ENCODE measurements at places on chromosomes 3 and 15.

DNA sequence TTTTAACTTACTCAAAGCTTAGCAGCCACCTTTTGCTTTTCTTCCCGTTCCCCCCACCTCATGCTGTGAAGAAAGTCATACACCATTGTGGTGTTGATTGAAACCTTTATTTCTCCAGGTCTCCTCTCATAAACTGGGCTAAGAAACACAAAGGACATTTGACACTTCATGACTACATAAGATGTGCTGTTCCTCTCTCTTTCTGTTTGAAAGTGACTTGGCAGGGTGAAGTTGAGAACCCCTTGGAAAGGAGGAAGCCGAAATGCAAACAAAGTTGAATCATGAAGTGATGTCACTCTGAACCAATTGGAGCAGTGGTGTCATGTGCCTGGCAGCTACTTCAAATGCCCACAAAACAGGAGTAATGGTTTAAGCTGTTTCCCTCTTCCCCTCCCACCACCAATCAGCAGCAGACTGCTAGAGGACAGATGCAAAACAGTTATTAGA, 174.7 kb downstream of the IGF1R start:
- no peak for DNase-seq

- DNase-seq, result no peak
Measured at GRCh38 chr3:142912402-142913172, 23.7 kb upstream of the PCOLCE2 start.

DNA sequence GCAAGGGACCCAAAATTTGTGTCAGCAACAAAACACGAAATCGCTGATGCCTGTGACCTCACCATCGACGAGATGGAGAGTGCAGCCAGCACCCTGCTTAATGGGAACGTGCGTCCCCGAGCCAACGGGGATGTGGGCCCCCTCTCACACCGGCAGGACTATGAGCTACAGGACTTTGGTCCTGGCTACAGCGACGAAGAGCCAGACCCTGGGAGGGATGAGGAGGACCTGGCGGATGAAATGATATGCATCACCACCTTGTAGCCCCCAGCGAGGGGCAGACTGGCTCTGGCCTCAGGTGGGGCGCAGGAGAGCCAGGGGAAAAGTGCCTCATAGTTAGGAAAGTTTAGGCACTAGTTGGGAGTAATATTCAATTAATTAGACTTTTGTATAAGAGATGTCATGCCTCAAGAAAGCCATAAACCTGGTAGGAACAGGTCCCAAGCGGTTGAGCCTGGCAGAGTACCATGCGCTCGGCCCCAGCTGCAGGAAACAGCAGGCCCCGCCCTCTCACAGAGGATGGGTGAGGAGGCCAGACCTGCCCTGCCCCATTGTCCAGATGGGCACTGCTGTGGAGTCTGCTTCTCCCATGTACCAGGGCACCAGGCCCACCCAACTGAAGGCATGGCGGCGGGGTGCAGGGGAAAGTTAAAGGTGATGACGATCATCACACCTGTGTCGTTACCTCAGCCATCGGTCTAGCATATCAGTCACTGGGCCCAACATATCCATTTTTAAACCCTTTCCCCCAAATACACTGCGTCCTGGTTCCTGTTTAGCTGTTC, 34.9 kb downstream of the CHDH start:
- DNase-seq, result no peak

GRCh38 chr3:24367664-24368264, 126.9 kb downstream of the THRB start:
- no peak for DNase-seq

GRCh38 chr3:183455089-183455488, 26.7 kb upstream of the MCF2L2 start:
- no peak for DNase-seq

- DNase-seq, result no peak
Measured at GRCh38 chr3:195900436-195901355, 7.7 kb downstream of the TNK2 start.

GRCh38 chr3:124396339-124396950, 333.8 kb upstream of the UMPS start:
- DNase-seq, result no peak

DNA sequence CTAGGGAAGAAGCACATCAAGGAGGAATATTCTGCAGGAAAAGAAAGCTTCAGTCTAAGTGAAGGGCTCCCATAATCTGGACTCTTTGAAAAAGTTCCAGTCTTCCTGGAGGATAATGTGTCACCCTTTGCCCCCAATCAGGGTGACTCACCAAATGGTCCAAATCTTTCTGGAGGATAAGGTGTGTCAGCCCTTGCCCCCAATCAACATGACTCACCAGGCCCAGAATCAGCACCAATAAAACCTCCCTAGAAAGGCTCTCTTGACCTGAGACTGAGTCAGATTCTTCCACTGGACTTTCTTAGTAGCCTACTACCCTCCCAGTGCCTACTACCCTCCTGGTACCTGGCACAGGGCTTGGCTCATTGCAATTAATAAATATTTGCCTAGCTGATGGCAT, 9.5 kb upstream of the ARL14 start:
- no peak for DNase-seq

DNA sequence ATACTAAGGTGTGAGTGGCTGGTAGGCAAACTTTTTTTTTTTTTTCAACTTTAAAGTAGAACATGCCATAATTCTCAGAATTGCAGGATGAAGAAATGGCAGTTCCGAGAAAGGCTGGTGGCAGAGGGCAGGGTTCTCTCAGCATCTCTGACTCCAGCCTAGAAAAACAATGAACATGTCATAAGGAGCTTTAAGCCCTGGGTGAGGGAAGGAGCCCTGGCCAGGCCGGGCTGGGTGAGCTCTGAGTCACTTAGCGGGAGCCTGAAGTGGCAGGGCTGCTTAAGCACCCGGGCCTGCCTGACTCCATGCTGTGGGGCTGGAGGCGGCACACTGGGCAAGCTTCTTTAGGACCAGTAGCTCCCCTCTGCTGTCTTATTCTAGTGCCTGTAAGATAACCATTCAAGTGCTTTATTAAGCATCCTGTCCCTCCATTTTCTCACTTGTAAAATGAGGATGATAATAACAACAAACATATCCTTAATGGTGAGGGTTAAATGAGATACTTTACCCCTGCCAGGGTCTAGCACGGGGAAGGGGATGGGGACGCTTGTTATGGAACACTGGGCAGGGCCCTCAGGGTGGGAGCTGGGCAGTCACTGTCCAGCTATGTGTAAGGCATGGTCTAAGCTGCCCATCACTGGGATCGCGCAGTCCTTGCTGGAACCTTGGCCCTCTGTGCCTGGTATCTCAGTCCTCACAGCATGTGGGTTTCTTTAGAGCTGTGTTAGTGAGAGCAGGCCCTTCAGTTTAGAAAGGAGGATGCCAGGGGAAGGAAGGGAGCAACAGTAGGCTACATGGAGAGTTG, 18.4 kb downstream of the SMAD6 start:
- no peak for DNase-seq

DNA sequence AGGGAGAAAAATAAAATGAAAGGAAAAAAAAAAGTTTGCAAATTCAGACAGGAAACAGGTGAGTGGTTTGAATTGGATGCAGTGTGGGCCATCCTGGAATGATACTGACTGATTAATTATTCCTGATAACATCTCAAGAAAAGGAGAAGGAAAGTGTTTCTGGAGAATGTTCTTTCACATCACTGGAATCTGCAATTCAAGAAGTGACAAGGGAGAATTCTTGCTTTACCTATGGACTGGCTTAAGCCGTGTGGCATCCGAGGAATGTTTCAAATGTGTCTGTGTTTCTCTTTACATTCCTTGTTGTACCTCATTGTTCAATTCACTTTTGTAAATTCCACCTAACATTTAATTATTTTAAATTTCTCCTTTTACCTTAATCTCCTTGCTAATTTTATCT, 465.0 kb downstream of the EPHB1 start:
- no peak for DNase-seq

- no peak for DNase-seq
Measured at GRCh38 chr15:25268166-25268565, 170.7 kb downstream of the UBE3A start.

- no peak for DNase-seq
Measured at GRCh38 chr3:23921052-23921511, 4.2 kb downstream of the RPL15 start.

DNA sequence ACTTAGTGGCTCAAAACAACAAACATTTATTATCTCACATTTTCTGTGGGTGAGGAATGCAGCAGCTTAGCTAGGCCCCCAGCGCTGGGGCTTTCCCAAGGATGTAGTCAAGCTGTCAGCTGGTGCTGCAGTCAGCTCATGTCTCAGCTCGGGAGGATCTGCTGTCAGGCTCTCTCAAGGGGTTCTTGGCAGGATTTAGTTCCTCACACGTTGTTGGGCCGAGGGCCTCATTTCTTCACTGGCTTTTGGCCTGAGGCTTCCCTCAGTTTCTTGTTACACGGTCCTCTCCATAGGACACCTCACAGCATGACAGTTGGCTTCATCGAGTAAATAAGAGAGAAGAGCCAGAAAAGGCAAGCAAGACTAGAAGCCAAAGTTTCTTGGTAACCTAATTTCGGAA, 13.7 kb upstream of the U2SURP start:
- no peak for DNase-seq

DNA sequence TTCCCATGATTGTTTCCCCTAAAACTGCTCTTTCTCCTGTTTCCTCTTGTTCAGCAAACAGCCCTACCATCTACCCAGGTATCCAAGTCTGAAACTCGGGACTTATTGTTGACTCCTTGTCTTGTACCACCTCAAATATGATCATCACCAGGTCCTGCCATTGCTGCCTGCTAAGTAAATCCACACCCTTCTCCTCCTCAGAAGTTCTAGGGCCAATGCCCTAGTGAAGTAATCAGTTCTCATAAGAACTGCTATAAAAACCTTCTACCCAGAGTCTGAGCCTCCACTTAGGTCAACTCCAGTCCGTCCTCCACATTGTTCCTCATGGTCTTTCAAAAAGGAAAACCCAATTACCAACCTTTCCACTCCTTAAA, 77.0 kb upstream of the IL12A start:
- DNase-seq, result no peak

DNA sequence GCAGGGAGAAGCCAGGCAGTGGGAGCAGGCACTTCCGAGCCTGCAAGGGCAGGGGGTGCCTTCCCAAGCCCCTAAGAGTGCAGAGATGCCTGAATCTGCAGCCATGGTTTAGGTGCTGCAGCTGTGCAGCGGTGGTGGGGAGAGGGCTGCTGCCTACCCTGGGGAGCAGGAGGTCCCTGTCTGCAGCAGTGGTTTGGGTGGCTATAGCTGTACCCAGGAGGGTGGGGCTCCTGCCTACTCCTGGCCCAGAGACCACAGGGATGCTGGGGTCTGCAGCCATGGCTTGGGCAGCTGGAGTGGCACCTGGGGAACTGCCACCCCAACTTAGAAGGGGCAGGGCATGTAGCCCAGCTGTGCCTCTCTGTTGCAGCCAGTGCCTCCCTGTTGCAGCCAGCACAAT, 488.1 kb upstream of the THBS1 start:
- DNase-seq, result no peak

- no peak for DNase-seq
Measured at GRCh38 chr3:115518100-115518852, 105.0 kb upstream of the GAP43 start.

- DNase-seq, result no peak
Measured at GRCh38 chr3:20079621-20080020, 39.4 kb downstream of the KAT2B start.

DNA sequence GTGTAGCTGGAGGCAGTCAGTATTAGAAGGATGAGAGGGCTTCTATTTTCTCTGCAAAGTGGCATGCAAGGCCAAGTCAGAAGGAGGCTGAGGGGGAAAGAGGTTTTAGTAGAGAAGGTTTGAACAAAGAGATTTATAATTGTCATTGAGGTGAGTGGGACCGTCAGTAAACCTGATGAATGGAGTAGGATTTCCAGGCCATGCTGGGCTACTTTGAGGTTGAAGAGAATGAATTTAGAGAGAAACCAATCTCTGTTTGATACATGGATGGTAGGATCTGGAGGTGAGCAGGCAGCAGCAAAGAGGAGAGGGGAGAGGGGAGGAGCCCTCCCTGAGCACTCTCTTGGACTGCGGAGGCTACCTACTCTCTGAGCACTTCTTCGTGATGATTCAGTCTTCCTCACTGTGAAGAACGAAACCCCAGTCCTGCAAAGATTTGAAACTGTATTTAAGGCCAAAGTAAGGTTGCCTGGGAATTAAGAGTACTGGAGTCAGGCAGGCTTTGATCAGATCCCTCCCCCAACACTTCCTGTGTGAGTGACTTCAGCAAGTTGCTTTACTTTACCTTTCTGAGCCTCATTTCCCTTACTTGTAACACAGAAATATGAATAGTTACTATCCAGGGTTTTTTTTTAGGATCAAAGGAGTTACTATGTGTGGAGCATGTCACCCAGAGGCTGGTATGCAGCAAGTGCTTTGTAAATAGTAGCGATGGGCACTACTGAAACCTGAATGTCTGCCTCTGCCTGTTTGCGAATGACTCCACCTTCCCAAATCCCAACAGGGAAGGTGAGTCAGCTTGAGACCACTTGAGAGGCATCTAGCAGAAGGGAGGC, 75.8 kb downstream of the RPL39L start:
- no peak for DNase-seq

GRCh38 chr15:79463043-79463780, 31.1 kb downstream of the MINAR1 start:
- DNase-seq, result no peak

- no peak for DNase-seq
Measured at GRCh38 chr3:56590814-56591213, 33.8 kb downstream of the CCDC66 start.

GRCh38 chr3:124315215-124316033, 323.5 kb upstream of the ROPN1 start:
- no peak for DNase-seq

DNA sequence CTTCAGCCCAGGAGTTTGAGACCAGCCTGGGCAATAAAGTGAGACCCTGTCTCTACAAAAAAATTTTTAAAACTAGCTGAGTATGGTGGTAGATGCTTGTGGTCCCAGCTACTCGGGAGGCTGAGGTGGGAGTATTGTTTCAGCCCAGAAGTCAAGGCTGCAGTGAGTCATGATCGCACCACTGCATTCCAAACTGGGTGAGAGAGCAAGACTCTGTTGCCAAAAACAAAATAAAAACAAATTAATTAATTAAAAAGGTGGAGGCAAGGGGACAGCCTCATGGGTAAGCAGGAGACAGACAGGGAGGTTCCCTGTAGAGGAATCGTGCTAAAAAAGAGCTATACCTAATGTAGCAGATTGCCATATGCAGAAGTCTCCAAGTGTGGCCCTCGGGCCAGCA, 12.6 kb downstream of the HAPLN3 start:
- DNase-seq, result no peak

- DNase-seq, result no peak
Measured at GRCh38 chr3:24493746-24494617, 668 bp downstream of the THRB start.

DNA sequence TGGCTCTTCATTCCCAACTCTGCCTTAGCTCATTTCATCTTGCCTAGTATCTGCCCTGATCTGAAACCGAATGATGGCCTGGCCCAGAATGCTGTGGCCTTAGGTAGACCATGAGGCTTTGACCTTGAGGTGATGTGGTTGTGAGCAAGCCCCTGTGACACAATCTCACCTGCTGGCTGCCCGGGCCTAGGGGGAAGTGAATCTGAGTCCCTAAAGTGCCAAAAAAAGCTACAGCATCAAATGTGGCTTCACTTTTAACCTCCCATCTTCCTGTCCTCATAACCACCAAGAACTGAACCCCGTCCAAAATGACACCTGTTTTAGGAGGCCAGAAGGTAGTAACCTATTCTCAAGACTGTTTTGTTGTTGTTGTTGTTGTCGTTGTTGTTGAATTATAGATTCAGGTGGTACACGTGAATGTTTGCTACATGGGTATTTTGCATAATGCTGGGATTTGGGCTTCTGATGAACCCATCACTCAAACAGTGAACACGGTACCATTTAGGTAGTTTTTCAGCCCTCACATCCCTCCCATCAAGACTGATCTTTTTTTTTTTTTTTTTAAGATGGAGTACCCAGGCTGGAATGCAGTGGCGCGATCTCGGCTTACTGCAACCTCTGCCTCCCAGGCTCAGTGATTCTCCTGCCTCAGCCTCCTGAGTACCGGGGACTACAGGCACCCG, 54.6 kb downstream of the MCCC1 start:
- no peak for DNase-seq

GRCh38 chr3:193095366-193095765, 145.7 kb upstream of the PLAAT1 start:
- DNase-seq, result no peak
